Stimulated activated CD4-positive, alpha-beta T cell treated with anti-CD3 and anti-CD28 coated beads, Interleukin-4, amount 100 ng/mL, for 48 hours (primary cell): ENCODE measurements at places on chromosomes 5 and 9.
A peak's percentile ranks its signal among the peaks of the same experiment; 100 is the strongest.

DNA sequence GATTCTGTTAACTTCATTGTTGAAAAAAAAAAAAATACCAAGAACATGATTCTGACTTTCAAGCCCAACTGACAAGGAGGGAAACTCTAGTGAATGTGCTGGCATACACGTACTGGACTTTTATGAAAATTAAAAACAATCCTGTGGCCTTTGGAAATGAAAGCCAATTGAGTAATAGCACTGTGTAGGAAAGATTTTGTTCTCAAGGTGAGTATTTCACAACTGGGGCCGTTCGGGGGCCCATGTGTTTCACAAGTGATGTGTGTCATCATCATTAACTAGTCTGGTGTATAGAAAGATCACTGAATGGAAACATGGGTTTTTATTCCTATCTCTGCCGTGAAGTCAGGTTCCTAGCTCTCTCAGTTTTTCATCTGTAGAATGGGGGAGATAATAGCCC is 605.0 kb upstream of the CLINT1 start:
- no peak for DNase-seq

DNA sequence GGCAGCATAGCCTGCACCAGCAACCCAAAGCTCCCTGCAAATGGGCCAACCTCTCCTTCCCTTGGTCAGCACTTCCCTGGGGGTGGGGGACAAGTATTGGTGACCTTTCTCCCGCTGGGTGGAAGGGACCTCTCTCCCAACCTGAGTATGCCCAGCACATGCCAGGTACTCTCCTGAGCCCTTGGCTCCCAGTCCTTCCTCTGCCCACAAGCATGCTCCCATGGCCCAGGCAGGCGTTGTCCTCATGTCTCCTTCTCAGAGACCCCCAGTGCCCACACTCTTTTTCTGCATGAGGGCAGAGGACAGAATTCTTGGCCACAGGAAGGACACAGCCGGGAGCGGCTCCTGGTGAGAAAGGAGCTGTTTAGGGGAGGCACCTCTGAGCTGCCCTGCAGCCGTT is 60.3 kb downstream of the PHF2 start:
- no peak for DNase-seq

DNA sequence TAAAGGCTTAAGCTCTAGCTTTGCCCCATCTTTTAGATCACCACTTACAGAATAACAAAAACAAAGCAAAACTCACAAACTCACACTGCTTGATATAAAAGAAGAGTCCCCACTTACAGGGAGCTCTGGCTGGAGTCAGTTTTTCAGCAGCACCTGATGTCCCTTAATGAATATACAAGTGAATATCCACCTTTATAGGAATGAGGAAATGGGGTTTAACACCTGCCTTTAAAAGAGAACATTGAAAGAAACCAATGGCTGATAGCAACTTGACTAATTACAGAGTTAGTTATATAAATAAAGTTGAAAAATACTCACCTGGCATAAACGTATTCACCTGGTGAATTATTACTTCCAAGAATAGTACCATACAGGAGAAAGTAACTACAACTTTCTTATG is 20.7 kb upstream of the PURA start:
- no peak for DNase-seq

DNA sequence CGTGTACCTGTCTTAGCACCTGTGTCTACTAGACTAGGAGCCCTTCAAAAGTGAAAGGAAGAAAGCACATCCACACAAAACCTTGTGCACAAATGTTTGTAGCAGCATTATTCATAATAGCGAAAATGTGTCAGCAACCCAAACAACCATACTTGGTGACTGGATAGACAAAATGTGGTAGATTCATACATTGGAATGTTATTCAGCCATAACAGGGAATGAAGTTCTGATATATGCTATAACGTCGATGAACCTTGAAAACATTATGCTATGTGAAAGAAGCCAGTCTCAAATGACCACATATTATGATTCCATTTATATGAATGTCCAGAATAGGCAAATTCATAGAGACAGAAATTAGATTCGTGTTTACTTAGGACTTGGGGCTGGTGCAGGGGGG is 57.8 kb upstream of the LARP1 start:
- no peak for DNase-seq

DNA sequence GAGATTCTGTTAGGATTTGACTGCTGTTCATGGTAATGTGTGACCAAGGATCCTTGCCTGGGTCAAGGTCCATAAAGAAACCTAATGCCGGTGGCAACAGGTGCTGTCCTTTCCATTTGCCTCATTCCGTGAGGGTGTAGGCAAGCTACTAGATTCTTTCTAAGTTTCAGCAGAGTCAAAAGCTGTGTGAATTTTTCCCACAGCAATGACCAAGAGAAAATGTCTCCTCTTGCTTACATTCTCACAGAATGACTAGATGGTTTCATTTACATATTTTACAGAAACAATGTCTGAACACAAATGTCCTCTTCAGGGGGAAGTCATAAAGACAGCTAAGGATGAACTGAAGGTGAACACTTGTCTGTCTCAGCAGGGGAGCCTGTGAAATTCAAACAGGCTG is 75.3 kb upstream of the SV2C start:
- no peak for DNase-seq

DNA sequence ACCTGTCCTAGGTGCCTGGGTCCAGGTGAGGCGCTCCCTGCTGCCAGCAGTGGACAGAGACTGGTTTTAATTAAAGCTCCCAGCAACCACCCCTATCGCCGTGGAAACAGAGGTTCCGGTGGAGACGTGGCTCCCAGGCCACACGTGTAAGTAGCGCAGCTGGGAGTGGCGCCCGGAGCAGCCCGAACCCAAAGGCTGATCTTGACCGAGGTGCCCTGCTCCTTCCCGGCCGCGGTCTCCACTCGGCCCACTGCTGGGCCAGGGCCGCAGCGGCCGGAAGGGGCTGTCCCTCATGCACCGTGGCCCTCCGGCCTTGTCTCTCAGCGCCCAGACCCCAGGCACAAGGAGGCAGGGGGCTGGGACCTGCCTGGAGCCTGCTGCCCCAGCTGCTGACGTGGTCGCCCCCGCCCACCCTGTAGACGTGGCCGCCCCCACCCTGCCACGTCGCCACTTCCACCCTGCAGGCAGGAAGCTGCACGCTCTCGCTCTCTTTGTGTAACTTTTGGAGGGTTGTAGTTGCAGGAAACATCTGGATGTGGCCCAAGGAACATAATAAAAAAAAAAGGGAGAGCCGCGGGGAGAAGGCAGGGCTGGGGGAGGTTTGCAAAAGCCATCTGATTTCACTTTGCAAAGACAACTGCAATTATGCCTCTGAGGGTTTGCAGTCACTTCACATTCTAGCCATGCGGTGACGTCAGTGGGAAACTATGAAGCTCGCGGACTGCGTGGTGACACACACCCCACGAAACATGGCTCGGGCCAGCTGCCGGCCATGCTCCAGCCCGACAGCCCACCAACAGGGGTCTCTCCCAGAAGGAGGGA is 129.9 kb downstream of the RXRA start:
- peak; percentile 56 for DNase-seq

DNA sequence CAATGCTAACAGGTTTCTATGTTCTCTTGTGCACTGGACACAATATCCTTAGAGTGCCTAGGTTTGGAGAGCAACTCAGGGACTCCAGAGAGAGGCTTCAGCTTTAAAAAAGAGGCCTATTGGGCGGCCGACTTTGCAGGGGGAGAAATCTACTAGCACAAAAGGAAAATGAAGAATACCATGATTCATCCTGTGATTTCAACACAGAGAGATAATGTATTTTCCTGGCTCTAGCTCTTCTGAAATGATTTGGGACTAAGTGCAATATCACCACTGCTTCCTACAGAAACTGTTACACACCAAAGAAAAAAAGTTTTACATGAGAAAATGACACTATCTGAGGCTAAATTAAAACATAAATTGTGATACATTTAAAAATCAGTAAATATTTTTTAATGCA is 146.1 kb upstream of the TSLP start:
- no peak for DNase-seq
